Activated naive CD4-positive, alpha-beta T cell treated with anti-CD3 and anti-CD28 coated beads, Interleukin-2, amount 10 ng/mL, durations not matched to agents 7 days and 5 days (primary cell): ENCODE measurements at places on chromosomes 3 and 15.
A peak's percentile ranks its signal among the peaks of the same experiment; 100 is the strongest.

GRCh38 chr3:159555205-159555604 is 433.4 kb upstream of the IL12A start:
- no peak for DNase-seq

DNA sequence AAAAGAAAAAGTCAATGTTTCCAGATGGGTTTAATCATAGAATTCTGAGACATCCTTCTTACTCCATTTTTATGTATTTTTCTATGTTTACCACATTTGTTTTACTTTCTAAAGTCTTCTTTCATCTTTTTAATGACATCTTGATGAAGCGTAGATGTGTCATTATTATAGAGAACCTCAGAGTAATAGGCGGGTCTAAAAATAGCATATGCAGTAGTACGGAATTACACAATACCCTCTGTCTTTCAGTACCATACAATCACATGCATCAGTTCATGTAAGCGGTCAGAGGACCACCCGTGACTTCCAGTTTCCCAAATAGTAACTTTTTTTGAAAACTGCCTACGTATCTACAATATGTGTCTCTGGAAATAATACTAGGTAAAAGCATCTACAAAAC is 224.0 kb downstream of the PLOD2 start:
- DNase-seq = no peak

GRCh38 chr3:133983126-133983525 is 46.6 kb downstream of the SLCO2A1 start:
- no peak for DNase-seq

DNA sequence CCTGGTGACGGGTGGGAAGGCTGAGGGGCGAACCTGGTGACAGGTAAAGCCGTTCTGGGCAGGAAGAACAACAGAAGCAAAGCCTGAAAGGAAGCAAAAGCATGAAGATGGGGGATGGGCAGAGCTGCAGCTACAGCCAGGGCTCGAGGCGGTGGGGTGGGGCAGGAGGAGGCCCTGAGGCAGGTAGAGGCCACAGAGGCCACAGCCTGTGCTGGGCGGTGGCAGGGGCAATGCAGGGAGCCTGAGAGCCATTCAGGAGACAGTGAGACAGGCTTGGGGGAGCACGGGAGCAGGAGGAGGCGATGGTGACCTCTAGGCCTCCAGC is 8.2 kb downstream of the PCSK6 start:
- no peak for DNase-seq

- DNase-seq = no peak
These were observed at the start of gene MYL3 for GRCh38 chr3:46863261-46863782. Gene MYL3 (minus strand): TSS chr3:46863444. CDS start chr3:46863390, 54 bp downstream.

GRCh38 chr3:56915966-56916586 is 114.3 kb upstream of the ARHGEF3 start:
- peak; percentile 88 for DNase-seq

- no peak for DNase-seq
These were observed 80.7 kb downstream of the LIPC start for GRCh38 chr15:58512522-58512921.

DNA sequence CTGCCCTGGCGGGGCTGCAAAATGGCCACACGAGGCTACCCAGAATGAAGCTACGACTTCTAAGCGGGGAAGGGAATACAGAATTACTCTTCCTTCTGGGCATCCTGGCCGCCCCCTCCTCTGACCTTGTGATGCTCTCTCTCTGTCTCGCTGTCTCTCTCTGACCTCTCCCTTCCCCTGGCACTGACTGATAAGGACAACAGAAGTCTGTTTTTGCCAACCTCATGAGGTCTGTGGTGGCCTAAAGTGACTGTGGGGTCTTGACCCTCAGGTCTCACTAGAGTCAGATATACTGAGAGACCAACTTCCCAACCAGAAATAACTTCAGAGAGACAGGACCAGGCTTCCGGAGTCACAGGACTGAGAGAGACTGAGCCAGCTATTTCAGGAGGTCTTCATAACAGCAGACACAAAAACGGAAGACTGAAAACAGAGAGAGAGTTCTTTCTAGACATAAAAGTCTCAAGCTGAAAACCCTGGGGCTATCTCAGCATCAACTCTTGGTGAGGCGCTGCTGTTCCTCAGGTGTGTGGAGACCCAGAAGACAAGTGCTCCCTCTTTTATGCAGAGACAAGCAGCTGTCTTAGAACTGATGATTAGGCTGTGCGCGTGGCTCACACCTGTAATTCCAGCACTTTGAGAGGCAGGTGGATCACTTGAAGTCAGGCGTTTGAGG is 38.2 kb upstream of the CFAP161 start:
- DNase-seq = no peak

GRCh38 chr15:81813215-81813614 is 232.6 kb downstream of the MEX3B start:
- DNase-seq = no peak

DNA sequence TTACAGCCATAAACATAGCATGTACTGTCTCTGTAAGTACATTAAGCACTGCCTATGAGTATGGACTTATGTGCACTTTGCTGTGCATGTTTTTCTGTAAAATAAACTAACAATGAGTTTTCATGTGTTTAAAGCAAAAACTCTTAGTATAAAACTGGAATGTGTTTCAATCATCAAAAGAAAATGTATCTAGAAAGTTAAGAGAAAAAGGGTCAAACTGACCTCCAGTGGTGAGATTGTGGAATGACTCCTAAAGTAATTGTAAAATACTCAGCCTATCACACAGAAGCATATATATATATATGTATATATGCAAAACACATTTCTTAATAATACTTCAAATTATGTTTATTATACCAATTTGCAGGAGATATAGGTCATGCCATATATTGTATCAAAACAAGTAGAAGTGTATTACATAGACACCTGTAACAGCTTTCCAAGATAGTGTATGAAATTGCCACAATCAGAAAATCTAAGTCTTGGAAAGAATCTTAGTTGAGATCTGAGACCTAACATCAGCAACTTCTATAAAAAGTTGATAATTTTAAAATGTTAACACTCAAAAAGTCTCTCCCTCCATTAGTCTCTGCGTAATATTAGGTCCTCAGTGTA is 199.6 kb downstream of the FMN1 start:
- DNase-seq = no peak

DNA sequence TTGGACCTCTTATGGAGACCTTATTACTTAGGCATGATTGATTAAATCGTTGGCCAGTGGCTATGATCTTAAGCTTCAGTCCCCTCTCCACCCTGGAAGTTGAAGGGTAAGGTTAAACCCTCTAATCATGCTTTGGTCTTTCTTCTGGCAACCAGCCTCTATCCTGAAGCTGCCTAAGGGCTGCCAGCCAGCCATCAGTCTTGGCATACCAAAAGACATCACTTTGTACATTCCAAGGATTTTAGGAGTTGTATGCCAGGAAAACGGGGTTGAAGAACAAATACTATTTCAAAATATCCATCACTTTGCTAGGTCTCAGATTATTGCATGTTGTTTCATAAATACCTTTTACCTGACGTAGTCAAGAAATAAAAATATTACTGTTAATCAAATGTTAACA is 28.9 kb downstream of the UBE2E2 start:
- no peak for DNase-seq

GRCh38 chr3:23781051-23781450 is 24.7 kb upstream of the UBE2E1 start:
- DNase-seq = no peak

- no peak for DNase-seq
These were observed 19.9 kb downstream of the SMAD6 start for GRCh38 chr15:66721954-66722353.

DNA sequence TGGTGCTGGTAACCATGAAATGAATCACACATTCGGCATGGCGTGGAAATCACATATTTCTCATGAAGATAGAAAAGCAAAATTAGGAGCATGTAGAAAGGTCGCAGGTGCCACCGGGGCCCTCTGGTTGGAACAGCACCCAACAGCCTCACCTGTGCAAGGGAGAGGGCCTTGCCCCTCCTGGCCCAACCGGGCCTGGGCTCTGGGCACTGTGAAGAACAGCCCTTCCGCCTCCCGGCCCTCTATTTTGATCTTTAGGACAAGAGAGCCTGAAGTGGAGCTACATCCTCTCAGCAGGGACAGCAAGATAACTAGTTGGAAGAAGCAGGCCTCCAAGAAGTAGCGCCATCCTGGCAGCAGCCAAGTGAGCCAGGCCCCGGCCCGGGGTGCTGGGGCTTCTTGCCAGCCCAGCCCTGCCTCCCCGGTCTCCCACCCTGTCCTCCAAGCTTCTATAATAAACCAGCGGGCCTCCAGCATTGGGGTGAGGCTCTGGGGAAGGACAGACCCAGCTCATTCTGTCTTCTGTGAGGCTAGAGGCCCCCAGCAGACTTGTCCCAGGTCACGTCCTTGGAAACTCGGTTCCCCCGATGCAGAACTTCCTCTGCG is 46.1 kb upstream of the FGD5 start:
- no peak for DNase-seq

GRCh38 chr3:159030138-159030670 is 228.3 kb downstream of the MFSD1 start:
- no peak for DNase-seq

GRCh38 chr3:126558336-126559071 is at the start of gene C3orf22:
Gene C3orf22 (minus strand): TSS chr3:126558932. CDS start chr3:126553390, 5,542 bp downstream.
- no peak for DNase-seq

DNA sequence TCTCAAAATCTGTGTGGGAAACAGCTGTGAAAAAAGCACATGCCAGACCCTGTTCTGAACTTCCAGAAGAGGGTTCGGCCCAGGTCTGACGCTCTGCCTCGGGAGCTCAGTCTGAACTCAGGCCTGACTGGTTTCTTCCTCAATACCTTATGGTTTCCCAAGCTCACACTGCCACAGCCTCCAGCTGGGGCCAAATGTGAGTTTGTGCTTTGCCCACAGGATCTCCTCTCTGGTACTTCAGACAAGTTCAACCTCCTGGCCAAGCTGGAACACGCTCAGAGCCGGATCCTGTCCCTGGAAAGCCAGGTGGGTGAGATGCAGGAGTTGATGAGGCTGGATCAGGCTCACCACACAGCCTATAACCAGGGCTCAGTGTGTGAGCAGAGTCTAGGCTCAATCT is 33.8 kb downstream of the CYP11A1 start:
- no peak for DNase-seq

DNA sequence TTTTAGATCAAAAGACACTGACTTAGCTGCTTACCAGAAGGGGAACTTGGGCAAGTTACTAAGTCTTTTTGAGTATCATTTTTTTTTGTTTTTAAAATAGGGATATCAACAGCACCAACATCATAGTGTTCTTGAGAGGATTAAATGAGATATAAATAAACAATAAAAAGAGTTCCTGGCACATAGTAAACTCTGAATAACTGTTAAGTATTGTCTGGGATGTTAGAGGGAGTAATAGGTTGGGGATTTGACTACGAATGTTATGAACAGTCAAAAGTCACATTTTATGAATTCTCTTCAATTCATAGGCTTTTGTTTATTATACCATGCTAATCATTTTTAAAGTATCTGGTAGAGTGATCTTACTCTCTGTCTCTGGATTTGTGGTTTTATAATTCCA is 37.8 kb upstream of the FAH start:
- no peak for DNase-seq

DNA sequence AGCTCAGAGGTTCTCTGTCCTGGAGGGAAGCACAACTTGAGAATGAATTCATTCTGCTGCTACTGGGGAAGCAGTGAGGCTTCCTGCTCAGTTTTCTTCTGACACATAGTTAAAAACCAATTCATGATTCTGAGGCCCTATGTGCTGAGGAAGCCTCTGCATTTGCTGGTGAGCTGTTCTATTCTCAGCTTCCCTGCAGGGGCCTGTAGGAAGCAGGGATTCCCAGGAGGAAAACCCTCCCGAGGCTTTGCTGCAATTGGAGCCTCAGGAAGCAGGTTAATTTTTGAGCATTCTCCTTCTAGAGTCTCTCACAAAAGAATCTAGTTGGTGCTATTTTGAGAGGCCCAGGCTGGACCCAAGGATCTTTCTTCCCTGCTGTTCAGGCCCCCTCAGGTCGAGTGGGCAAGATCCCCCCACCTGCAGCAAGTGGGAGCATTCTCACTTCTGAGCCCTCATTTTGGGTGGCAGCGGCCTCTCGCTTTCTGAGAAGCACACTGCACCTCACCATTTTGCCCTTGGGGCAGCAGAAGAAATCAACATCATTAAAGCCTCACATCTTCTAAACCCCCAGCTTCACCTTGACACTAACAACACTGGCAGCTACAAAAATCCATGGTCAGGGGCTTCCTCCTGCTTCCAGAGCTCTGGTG is 197.5 kb upstream of the TSC22D2 start:
- no peak for DNase-seq

GRCh38 chr3:59824876-59825275 is 775.1 kb upstream of the CFAP20DC start:
- no peak for DNase-seq

DNA sequence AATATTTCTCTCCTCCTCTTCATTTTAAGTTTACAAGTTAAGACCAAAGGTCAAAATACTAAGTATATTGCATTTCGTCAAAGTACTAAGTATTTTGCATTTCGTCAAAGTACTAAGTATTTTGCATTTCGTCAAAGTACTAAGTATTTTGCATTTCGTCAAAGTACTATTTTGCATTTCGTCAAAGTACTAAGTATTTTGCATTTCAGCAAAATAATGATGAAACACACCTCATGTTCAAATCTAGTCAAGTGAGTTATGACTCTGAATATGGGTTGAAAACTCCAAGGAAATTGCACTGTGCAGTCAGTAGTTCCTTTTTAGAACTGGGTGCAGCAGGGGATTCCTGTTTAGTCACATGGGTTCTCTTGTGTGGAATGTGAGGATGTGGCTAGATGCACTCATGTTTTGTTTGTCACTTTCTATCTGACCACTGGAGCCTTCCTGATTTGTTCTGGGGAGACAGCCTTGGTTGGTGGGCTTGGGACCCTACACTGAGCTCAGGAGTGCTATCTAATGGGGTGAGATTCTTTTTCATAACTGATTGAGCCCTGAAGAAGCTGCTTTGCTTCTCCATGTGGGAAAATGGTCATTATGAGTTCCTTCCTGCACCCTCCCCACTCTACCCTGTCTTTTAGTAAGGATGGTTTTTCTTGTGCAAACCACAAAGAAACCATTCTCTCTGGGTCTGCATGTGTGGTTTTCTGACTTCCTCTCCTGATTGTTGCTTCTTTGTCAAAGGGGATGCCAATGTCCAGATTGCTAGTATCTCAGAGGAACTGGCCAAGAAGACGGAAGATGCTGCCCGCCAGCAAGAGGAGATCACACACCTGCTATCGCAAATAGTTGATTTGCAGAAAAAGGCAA is 73.4 kb downstream of the CCK start:
- DNase-seq = no peak

DNA sequence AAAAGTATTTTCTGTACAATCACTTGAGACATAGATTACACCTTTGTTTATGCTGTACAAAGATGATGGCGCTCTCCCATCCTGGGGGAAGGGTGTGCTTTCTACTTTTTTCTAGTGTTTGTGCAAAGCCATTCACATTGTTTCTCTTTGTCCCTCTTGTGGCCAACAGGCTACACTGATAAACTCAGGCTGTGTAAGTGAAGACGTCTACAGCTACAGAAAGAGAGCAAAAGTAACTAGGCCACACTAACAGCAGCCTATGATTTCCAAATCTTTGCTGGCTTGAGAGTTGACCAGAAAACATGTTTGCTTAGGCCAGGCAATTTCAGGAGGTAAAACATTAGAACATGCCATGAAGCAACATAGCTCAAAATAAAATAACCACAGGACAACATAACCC is 75.1 kb downstream of the FOXB1 start:
- DNase-seq = no peak

GRCh38 chr15:43525131-43525530 is 7.7 kb downstream of the MAP1A start:
- no peak for DNase-seq

- no peak for DNase-seq
These were observed 6.7 kb upstream of the P2RY1 start for GRCh38 chr3:152828075-152828840.

- no peak for DNase-seq
These were observed 26.0 kb downstream of the IGF1R start for GRCh38 chr15:98674336-98674735.
